Activated T-cell treated with anti-CD3 and anti-CD28 coated beads, Interleukin-2, amount 50 U/mL, for 1 hour (primary cell): ENCODE measurements at places on chromosomes 13 and 19.
A peak's percentile ranks its signal among the peaks of the same experiment; 100 is the strongest.

DNA sequence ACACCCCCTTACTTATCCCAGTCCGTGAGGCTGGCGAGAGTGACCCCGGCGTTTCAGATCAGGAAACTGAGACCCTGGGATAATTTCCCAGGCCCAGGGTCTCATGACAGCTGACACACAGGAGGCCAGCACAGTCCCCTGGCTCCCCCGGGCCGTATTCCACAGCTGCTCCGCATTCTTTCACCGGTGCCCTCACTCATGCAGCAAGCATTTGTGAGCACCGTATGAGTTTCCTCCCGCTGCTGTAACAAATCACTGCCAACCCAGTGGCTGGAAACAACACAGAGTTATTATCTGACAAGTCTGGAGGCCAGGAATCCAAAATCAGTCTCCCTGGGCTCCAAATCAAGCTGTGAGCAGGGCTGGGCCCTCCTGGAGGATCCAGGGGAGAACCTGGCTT is 21.3 kb downstream of the GADD45B start:
- DNase-seq: no peak

- no peak for DNase-seq
Measured at GRCh38 chr19:31629579-31630363, 280.5 kb upstream of the TSHZ3 start.

DNA sequence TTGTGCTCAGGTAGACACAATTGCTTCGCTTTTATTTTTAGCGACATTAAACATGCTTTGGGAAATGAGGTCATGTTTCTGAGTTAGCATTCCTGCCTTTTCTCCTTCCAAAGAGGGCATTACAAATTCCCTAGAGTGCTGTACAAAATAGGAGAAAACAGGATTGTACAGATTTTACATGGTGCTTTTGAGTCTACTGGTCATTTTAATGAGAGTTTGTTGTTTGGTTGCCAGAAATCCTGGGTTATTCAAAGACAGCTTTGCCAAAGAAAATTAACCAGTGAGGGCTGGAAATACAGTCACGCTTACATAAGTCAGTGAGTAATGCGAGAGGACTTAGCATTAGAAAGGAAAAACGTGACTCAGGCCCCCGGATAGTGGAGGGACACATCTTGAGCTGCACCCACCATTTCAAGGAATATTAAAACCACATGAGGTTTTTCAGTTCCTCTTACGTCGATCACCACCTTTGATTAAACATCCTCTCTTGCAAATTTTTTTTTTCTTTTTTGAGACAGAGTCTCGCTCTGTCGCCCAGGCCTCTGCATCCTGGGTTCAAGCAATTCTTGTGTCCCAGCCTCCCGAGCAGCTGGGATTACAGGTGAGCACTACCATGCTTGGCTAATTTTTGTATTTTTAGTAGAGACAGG is 55.4 kb downstream of the SACS start:
- peak; percentile 40 for DNase-seq

GRCh38 chr13:30810261-30810701 is 74.9 kb downstream of the ALOX5AP start:
- DNase-seq: no peak

GRCh38 chr19:55097864-55098715 is 19.3 kb downstream of the PPP1R12C start:
- DNase-seq: no peak

DNA sequence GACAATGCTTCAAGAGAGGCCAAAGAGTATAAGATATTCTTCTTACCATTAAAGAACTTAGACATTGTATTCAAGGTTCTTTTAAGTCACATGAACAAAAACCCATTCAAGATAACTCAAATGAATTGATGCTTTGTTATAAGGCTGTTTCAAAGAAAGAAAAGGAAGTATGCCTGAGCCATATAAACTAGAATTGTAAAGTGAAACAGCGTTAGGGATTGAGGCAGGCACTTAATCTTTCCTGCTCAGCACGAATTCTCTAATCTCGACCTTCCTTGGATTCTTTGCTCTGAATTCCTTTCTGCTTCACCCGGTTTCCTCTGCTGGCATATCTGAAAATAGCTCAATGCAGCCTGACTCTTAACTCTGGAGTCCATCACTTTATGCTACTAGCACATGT is 595.4 kb downstream of the DIAPH3 start:
- no peak for DNase-seq

GRCh38 chr19:13401388-13401787 is 104.9 kb downstream of the CACNA1A start:
- DNase-seq: no peak

GRCh38 chr19:33638167-33639034 is 16.6 kb downstream of the CHST8 start:
- no peak for DNase-seq

DNA sequence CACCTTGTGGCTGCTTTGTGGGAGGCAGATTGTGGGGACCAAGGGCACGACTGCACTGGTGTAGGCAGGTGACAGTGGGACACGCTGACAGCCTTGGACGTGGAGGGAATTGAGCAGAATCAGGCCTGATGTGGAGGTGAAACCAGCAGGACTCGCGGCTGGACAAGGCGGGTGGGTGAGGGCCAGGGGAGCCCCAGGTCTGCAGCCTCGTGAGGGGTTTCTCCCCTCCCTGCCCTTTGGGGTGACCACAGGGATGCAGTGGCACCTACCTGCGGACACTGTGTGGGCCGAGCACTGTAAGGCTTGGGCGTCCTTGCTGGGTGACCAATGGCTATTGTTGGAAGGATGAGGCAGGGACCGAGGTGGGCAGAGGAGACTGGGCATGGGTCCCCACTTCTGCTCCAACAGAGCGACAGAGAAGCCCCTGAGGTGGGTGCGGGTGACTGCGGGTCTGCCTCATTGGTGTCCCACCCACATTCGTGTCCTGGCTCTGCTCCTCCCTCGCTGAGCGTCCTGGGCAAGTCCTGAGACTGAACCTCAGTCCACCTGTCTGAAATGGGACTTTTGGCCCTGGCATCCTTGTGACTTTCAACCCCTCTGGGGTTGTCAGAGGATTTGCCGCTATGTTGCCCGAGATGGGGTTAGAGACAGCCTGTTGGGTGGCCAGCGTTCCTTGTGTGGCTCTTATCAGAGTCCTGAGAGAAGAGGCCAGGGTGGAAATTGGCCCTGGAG is 30.5 kb downstream of the DNM2 start:
- no peak for DNase-seq

GRCh38 chr13:48160606-48161278 is 65.8 kb upstream of the MED4 start:
- no peak for DNase-seq

DNA sequence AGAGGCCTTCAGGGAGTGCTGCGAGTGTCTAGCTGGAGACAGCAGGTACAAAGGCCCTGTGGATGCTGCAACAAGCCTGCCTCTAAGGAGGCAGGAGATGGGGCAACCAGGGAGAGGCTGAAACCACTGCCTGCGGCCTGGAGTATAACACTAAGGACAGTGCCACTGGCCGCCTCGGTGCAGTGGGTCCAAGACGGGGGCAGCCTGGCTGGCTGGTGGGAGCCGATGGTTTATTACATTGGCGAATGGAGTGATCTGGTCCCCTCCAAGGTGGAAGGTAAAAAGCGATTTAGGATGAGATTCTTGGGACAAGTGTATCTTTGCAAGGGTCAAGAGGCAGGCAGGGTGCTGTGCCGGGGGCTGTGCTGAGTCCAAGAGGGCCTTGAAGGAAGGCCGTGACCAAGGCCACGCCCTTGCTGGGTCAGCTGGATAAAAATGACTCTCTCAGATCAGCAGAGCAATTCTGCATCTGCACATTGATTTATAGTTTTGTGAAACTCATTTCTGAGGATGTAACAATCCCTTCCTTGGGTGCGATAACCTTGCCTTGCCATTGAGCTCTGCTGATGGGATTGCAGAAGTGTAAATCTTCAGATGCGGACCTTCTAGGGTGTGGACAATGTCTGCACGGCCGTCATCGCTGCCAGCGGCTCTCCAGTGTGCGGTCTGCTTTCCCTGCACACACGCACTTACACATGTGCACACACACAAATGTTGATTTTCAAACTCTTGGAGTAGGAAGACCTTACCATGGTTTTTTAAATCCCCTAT is 6.0 kb downstream of the TMEM255B start:
- DNase-seq: no peak

DNA sequence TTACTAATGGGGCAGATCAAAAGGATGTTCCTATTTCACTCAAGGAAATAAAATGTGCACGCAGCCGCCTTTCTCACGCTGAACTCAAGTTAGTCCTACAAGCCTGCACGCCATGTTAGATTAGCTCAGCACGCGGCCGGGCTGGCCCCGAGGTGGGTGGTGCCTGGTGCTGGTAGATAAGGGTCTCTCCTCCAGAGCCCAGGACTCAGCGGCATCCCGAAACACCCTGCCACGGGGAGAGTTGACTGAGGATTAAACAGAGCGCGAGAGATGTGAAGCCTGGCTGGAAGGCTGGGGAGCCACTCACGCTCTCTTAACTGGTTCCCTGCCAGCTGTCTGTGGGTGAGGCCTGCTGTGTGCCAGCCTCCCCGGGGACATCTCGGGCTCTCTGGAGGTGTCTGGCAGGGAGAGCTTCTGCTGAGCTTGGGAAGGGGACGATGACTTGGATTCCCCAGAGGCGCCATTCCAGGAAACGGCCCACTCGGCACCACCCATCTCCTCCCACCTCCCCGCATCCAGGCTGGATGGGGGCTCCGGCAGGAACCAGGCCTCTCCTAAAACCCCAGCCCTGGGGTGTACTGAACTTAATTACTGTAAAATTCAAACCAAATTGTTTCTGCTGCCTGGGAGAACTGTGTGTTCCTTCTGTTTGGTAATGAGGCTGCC is 122.2 kb downstream of the KDM4B start:
- no peak for DNase-seq

DNA sequence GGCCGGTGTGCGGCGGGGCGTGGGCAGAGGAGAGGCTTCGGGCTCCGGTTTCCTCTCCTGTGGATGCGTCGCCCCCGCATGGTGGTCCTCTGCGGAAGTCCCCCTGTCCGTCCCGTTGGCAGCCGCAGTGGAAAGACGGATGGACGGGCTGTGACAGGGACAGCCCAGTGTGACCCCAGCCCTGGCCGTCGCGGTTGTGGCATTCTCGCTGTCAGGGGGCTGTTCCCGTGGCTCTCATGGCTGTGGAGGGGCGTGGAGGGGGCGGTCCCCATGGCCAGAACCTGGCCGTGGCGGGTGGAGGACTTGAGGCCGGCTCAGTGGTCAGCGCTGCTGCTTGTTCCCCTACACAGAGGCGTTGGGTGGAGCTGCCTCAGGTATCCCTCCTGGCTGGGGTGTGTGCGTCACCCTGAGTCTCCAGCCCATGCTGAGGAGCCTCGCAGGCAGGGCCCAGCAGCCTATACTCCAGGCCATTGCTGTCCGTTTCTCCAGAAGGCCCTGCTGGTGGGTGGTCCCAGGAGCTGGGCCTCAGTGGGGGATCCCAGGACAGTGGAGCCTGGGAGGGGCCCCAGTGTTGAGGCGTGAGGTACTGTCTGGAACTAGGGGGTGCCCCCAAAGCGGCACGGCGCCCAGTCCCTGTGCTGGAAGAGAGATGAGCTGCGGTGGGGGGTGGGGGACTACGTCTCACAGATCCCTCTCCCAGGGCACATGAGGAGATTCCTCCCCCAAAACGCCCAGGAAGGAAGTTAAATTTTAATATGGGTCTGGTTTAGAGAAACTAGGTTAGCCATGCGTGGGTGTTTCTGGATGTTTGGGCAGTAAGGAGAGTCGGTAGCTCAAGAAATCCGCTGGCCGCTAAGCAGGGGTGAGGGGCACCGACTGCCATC is 20.3 kb downstream of the CSNK1G2 start:
- no peak for DNase-seq
